ENCODE measurements at places on chromosomes 11 and 22.

DNA sequence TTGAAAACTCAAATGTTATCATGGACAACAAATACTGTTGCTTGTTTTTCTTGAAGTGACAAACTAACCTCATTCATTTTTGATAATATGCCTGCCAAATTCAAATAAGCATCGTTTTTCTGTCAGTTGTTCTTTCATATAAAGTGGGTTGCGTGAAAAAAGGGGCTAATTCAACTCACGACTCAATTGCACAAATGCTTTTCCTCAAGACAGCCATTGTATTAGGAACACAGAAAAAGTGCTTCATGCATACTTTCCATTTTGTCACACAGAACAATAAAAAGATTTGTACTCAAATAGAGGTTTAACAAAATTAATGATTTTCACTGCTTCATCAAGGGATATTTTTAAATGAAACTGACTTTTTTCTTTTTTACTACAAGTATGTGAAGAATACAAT lies 94.6 kb upstream of the ALKBH3 start:
- no peak for DNase-seq

GRCh38 chr11:21650961-21651360 lies 541.9 kb upstream of the ANO5 start:
- no peak for DNase-seq

DNA sequence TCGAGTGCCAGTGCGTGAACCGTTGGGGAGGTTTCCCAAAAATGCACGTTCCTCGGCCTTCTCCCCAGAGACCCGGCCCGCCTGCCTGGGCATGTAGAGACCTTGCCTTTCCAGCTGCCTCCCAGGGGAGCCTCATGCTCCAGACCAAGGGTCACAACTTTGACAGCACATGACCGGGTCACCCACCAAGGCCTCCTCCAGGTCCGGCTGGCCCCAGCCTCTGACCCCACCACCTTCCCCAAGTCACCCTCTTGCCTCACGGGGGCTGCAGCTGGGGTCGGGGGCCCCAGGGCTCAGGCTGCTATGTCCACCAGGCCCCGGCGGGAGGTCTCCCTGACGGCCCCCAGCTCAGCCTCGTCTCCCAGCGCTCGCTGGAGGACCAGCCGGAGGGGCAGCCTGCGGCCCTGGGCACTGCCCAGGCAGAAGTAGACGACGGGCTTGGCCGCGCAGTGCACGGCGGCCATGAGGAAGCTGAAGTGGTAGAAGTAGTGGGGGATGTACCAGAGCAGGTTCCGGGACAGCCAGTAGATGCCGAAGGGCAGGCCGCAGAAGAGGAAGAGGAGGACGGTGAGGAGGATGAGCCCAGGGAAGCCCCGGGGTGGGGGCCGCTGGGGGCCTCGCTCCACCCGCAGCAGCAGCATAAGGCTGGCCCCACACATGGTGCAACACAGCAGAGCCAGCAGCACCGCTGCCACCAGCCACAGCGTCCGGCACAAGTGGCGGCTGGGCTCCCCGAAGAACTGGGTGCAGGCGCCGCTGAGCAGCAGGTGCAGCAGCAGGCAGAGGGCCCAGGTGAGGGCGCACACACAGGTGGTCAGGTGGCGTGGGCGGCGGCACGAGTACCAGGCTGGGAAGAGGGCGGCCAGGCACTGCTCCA lies 4.4 kb downstream of the MRGPRE start:
- DNase-seq, result peak; percentile 57

DNA sequence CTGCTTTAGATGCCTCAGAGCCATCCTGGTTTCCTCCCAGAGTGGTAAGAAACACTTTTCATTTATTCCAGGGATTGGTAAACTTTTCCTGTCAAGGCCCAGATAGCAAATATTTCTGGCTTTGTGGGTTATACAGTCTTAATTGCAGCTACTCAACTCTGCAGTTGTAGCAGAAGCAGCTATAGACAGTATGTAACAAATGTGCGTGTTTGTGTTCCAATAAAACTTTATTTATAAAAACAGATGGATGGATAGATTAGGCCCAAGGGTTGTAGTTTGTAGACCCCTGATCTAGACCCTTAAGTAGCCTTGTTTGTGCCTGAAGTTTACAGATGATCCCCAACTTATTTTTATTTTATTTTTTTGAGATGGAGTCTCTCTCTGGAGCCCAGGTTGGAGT lies 17.9 kb downstream of the NNMT start:
- DNase-seq, result no peak

- DNase-seq, result no peak
Measured at GRCh38 chr11:16026849-16027248, 329.5 kb downstream of the SOX6 start.

All from sciatic nerve (tissue), 2 donors.